ENCODE measurements at places on chromosomes 6 and 20.

DNA sequence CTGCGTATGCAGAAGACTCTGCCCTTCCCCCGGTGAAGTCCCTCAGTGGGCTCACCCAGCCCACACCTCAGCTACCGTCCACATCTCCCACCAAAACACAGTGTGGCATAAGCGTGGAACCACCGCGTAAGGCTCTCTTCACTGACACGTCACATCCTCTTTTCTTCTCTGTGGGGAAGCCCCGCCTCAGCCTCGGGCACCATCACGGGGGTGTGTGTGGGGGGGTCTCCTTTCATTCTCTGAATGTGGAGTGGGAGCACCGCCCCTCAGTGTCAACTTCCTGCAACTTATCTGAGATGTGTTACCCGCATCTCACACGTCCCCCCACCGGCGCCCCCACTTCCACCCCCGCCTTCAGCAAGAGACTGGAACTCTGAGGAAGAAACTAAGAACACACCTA, 388.4 kb upstream of the JARID2 start:
- no peak for DNase-seq

GRCh38 chr6:722608-723007, 29.7 kb upstream of the EXOC2 start:
- DNase-seq: no peak

GRCh38 chr6:26045928-26046368, 41.3 kb upstream of the HFE start:
- DNase-seq: no peak

- DNase-seq: no peak
Measured at GRCh38 chr20:41222703-41223102, 85.4 kb downstream of the PLCG1 start.

DNA sequence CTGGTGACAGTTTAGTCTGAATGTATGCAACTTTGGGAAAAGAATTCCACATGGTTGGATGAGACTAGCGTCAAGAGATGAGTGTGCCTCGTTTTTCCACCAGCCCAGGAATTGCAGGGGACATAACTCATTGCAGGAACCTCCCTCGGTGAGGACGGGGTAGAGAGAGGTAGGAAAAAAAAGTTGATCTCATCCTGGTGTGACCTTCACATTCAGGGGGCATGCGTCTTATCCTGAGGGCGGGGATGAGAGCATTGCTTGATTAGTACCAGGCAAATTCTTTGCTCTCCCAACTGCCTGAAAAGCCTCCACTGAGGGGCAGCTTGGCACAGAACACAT, 11.8 kb downstream of the TLDC2 start:
- no peak for DNase-seq

- no peak for DNase-seq
Measured at GRCh38 chr6:21158149-21158548, 435.4 kb upstream of the SOX4 start.

- DNase-seq: no peak
Measured at GRCh38 chr6:18314317-18314997, 50.1 kb upstream of the DEK start.

DNA sequence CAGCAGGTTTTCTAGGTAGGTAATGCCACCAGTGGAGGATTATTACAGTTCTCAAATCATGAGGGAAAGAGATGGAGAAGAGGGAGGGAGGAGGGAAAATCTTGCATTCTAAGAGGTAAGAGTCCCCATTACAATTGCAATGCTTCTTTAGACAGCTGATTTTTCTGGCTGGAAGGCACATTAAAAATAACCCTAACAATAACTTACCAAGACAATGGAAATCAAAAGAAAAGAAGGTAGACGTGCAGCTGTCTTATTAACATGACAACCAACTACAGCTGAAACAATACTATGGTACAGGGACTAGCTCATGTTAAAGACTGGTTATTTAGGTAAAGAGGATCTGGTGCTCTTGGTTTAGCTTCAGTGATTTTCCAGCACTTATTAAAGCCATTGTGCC, 24.6 kb downstream of the MCUR1 start:
- DNase-seq: no peak
